Fibroblast of mammary gland (primary cell): ENCODE measurements at places on chromosomes 4 and X.

DNA sequence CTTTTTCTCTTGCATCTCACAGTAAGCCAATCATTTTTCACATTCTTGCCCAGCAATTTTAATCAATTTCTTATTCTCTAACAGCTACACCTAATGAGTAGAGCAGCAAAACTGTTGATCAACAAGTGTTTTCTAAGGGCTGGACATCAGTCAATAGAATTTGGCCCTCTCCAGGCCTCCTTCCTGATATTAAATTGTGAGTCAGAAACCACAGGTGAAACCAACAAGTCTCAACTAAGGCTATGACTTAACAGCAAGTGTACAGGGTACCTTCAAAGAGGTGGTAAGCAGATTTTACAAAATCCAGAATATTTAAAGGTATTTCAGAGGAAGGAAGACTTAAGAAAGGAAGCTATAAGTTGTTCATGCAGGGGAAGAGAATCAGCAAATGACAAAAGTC is 156.5 kb upstream of the ARHGAP24 start:
- no peak for DNase-seq

GRCh38 chrX:152861116-152861515 is 30.3 kb downstream of the NSDHL start:
- DNase-seq, result no peak

- DNase-seq, result peak; percentile 8
Measured at GRCh38 chr4:8688041-8688907, 95.7 kb downstream of the CPZ start.

DNA sequence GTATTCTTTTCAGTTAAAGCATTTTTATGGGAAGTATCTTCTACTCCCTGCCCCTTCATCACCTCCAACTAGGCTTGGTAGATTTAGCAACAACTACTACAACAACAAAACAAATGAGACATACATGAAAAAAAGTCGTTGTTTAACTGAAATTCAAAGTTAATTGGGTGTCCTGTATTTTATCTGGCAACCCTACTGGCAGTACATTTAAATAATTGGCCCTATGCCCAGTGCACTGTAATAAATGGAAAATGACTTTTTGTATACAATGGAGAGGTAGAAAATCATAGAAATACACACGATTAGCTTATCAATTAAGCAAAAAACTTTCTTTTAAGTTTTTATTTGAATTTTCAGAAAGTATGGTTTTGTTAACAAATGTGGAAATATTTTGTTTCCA is 21.4 kb upstream of the CLGN start:
- DNase-seq, result no peak

GRCh38 chr4:22389240-22389870 is 126.5 kb downstream of the ADGRA3 start:
- DNase-seq, result peak; percentile 86

DNA sequence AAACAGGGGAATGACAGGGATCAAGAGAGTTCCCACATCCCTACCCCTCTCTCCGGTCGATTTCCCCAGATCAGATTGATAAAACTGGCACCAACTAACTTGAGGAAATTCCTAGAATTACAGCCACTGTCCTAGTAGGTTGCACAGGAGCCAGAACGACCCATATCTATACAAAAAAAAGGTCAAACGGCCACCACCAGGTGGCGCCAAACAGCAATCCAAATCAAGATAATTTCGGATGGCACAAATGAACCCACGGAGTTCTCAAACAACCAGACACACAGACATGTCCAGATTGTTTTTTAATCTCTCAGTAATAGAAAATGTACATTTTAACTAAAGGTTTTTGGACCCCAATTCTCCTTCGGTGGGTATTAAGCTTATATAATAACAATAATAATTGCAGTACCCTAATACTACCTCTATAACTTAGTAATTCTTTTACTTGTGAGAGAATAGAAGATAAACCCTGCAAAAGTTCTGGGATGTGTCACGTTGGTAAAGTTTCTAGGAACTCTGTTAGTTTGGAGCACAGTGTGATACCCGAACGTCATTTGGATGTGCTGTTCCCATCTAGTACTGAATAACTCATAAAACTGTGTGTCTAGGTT is 212.6 kb downstream of the SPOCK3 start:
- peak; percentile 67 for DNase-seq

GRCh38 chr4:3199653-3200422 is 49.1 kb upstream of the MSANTD1 start:
- DNase-seq, result peak; percentile 59

DNA sequence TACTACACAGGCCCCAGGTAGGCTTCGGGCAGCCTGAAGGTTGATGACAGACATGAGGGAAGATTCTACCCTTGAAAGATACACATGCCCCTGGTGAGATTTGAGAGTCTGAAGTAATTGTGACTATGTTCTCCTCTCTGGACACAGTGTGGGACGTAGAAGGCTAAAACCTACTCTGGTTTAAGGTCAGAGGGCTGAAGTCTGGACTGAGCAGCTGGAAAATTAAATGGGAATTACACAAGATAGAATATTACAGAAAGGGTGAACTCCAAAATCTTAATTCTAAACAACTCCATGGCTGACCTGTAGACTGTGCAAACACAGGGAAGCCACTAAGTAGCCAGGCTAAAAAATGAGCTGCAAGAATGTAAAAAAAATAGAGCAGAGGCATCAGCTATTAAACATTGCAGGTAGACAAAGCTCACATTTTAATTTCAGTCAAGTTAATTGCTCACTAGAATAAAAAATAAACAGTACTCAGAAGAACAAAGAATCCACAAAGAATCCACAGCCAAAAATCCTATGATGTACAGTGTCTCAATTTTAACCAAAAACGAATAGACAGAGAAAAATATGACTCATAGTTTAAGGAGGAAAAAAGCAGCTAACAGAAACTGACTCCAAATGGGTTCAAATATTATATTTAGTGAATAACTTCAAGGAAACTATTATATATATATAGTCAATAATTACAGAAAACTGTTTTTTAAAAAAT is 170.4 kb downstream of the PCDH18 start:
- DNase-seq, result peak; percentile 31

- DNase-seq, result peak; percentile 67
Measured at GRCh38 chr4:141905751-141906150, 269.4 kb downstream of the IL15 start.

GRCh38 chr4:96194993-96195392 is 355.1 kb downstream of the PDHA2 start:
- DNase-seq, result no peak

GRCh38 chrX:103417933-103418332 is 41.6 kb downstream of the BEX3 start:
- DNase-seq, result peak; percentile 61
